ENCODE measurements at places on chromosomes 3 and 15. TPM values are rescaled to one million over a fixed set of nuclear protein-coding genes. Genes with fewer than 3 reads are reported as not detected.

GRCh38 chr15:74383695-74384565 is 16.5 kb upstream of the CYP11A1 start:
- no peak for DNase-seq

GRCh38 chr15:100988857-100989256 is 69.7 kb downstream of the LRRK1 start:
- DNase-seq: no peak

Gene GOLGA6A
- not detected for polyA plus RNA-seq

Gene CERS3
- 8.4 TPM for polyA plus RNA-seq

GRCh38 chr15:73375012-73375411 is 6.3 kb upstream of the HCN4 start:
- DNase-seq: no peak
